AG04450 (cell line): ENCODE measurements at places on chromosomes 3 and 15.

- no peak for DNase-seq
Observed at GRCh38 chr3:98259707-98260106, 4.3 kb upstream of the OR5H6 start.

- no peak for DNase-seq
Observed at GRCh38 chr3:157145606-157146322, 14.2 kb downstream of the CCNL1 start.

DNA sequence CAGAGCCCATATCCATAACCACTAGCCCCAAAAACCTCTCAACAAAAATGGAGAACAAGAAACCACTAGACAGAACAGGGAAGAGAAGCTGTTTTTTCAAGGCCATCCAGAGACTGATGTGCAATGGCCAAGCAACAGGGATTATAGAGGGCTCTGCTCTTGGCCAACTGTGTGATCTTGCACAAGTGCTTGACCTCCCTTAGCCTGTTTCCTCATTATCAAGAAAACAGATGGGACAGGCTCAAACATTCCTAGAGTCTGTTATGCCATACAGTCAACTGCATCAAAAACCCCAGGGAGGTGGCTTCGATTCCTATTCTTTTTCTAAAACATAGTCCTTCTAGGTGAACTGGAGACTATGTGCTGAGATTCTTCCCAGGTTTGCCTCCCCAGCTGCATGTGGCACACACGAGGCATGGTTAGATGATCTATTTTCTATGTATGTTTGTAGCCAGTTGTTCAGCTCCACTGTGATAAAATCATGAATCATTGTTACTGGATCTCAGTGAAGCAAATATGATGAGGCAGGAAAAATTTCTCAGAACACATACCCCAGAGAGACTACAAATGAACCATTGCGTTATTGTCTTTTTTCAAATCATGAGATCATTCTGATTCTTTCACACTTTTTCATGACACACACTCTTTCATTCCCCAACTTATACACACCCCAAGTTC is 132.9 kb upstream of the TGFBR2 start:
- no peak for DNase-seq

DNA sequence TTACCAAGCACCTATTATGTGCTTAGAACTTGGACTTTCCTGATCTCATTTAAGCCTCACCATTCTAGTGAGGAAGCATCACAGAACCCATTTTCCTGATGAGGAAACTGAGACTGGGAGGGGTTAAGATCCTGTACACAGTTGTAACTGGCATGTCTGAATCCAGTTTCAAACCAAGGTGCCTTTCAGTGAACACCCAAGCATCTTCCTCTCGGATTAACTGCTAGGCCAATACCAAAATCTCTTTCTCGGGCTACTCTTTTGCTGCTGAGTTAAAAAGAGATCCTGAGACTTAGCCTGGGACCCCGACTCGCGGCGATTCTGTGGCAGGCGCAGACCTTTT is 578 bp upstream of the CEMIP start:
- DNase-seq = no peak

DNA sequence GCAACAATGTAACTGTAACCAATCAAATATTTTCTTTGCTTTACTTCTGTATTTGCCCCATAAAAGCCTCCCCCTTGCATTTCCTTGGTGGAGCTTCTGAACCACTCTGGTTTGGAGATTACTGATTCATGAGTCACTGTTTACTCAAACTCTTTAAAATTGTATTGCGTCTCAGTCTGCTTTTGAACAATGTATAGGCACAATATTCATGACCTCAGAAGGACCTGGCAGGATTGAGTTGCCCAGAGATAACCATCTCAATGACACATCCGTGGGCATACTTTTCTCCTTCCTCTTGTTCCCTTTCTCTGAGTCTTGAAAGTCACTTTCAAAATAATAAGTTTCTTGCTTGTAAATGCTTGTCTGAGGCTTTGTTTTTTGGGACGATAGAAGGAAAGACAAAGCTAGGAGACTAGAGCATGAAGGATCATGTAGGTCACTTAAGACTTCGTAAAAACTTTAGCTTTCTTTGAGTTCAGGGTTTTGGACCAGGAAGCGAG is 57.1 kb upstream of the POU1F1 start:
- DNase-seq = peak; percentile 41

DNA sequence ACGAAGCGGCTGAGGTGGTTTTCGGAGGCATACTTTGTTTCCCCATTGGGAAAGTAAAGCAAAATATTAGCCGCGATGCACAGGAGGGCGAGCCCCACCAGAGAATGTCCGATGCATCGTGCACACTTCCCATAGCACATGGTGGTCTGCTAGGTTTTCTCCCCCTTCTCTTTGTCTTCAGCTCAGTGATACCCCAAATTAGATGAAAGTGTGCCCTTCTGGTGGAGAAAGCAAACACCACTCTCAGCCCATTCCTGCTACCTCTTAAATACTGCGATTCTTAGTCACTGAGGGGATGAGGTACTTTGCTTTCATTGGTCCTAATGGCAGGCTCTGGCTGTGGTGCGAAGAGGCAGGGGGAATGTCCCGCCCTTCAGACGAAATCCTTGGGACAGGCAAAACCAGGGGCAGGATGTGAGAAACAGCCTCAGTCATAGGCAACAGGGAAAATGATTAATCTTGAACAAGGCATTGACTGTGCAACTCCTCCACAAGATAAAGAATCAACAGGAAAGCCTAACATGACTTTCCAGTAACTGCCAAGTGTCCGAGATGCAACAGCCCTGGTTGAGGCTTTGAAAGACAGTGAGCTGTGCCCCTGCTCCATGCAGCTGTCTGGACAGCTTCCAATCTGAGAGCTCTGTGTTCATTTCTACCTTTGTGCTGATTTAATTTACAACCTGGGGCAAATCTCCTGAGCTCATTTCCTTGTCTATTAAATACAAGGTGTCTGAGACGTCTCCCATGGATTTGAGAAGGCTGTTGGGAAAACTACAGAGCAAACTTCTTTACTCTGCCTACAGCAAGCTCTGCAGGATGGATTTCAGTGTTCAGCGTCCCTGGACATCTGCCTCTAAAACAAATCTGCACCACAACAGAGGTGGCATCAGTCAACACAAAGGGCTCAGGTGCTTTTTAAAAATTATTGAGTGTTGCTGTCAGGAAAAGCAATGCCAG is at the start of gene TM4SF1:
TSS of gene TM4SF1 (minus strand) at position 242 of the 957 bp plus-strand sequence. CDS start at position 140, 102 bp downstream.
- DNase-seq = peak; percentile 78

- DNase-seq = peak; percentile 69
Observed at GRCh38 chr15:41281236-41281635, 50.2 kb downstream of the CHP1 start.

GRCh38 chr3:152402695-152403451 is 134.1 kb downstream of the MBNL1 start:
- DNase-seq = no peak

DNA sequence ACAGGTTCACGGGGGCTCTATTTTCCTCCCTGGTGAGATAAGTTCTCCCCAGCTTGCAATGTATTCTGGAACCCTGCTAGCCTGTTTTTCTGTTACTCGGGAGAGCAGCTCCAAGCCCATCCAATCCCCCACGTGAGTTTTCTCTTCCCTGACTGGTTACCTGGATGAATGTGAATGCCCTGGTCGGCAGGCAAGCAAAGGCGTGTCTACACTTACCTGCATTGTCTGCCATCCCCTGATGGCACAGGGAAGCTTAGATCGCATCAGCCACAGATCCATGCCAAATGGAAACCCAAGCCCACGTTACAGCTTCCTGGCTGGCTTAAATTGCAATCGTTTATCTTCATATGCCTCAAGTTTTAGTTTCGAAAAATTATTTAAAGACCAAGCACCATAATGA is 149.9 kb downstream of the FOXP1 start:
- no peak for DNase-seq

DNA sequence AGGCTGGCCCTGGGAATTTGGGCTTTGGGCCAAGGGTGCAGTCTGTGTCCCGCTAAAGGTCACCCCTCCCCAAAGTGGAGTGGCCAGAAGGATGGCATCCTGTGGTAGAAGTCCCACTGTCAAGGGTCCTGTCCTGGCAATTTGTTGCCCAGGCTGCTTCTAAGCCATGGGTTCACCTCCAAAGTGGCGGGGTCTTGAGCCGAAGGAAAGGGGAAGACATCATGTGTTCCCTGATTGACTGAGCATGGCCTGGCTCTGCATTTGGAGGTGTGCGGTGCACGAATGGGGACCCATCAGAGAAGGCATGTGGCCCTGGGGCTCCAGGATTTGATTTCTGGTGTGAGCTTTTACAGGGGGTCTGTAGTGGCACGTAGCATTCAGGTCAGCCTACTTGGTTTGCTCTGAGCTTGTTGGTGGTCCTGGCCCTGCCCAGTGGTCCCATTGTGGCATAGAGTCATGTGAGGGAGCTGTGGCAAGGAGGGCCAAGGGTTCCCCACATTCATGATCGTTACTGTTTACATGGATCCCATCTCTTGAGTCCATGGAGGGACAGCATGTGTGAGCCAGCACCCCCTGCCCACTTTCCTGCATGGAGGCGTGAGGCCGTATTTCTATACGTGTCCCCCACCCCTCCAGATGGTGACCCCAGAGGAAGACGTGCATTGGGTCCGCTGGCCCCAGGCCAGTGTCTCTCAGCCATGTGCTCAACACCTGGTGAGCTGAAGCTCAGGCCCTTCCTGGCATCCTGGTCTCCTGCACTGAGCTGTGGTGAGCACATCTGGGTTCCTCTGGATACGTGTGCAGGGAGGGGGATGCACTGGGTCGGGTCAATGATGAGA is 225.1 kb downstream of the SNRPN start:
- no peak for DNase-seq

DNA sequence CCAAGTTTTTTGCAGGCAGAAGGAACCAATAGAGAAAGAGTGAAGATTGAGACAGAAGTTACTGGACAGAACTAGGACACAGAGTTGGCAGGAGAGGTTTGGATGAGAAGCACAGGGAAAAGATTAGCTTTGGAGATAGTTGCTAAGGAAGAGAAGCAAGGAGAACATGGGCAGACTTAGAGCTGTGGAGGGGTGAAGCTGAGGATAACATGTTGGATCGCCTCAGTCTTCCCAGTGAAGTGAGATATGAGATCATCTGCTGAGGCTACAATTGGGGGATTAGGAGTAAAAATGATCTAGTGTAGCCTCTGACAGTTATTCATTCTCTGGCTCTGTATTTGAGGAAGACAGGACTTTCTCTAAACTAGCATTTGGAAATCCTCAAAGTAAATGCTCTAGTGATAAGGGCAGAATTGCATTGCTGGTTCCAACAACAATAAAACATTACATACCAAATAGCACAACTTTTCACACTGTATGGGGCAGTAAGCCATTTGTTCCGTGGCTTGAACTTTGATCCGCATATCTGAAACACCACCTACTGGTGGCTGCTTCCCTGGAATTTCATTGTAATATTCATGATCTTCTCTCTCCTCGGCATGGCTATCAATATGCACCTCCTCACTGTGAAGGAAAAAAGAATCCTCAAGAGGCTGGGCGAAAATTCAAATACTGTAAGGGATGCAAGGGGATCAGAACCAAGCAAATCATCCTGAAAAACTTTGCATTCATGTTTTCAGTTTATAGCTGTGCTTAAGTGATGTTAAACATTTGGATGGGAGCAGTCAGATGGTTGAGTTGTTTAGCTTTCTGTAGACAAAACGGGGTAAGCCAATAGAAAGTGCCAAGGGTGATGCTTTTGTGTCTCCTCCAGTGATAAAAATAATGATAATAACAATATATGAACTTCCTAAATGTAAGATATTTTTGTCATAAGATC is 22.2 kb upstream of the EID1 start:
- DNase-seq = no peak

- no peak for DNase-seq
Observed at GRCh38 chr15:62847900-62848489, 194.6 kb upstream of the TPM1 start.

DNA sequence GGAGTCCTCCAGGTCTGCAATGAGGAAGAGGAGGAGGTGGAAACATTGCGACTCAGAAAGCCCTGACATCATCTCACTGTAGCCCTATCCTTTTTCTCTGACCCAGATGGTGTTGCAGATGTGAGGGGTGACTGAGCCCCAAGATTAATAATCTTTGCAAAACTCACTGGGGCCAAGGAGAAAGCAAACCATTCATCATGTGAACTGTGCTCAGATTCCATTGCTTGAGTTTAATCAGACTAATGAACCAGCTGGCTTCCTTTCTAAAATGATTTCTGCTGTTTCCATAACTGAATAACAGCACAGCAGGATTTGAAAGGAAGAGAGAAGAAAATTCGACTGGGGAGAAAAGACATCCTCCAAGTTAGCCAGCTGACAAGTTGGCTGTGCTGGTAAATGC is 13.4 kb upstream of the DGKG start:
- no peak for DNase-seq

- no peak for DNase-seq
Observed at GRCh38 chr3:19911452-19911851, 22.6 kb downstream of the EFHB start.

- DNase-seq = no peak
Observed at GRCh38 chr3:94028093-94028837, at the start of gene STX19. Gene STX19, minus strand, starts transcription at chr3:94028597. Its CDS starts 13,328 bp downstream, at chr3:94015269.

GRCh38 chr3:194330579-194330978 is 20.5 kb downstream of the CPN2 start:
- no peak for DNase-seq

DNA sequence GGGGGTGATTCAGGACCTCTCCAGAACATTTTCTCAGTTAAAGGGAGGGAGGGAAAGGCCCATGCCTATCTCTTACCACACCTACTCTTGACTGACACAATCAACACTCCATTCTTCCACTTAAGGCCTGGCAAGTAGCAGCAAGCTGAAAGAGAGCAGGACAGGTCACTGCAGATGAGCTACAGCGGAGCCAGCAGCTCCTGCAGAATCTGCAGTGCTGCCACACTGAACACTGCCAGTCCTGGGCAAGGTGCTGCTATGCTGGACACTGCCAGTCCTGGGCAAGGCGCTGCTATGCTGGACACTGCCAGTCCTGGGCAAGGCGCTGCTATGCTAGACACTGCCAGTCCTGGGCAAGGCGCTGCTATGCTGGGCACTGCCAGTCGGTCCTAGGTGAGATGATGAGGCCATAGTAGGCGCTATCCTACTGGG is 143.7 kb downstream of the MYLK start:
- DNase-seq = no peak

DNA sequence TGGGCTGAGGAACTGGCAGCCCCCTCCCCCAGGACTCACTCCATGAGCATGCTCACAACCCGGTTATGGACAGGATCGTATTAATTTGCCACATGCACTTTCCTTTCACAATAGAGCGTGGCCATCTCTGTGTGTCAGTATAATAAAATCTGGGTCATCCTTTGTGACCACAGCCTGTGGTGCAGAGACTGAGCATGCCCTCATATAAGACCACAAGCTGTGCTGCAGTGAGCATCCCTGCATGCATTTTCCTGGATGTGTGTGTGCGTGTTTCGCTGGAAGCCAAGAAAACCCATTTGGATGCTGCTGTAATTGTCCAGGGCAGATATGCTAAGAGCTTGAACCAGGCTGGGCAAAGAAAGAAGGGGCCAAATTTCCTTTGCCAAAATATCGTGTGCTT is 39.7 kb downstream of the CYP11A1 start:
- no peak for DNase-seq
